Fibroblast of skin of abdomen (primary cell): ENCODE measurements at places on chromosomes 7 and 10.

GRCh38 chr10:81315026-81315425, 560.0 kb upstream of the NRG3 start:
- DNase-seq, result no peak

GRCh38 chr10:25047591-25048301, 31.3 kb downstream of the THNSL1 start:
- peak; percentile 75 for DNase-seq

- DNase-seq, result no peak
These were observed 138.1 kb upstream of the CHST15 start for GRCh38 chr10:124231168-124232155.

GRCh38 chr7:157926107-157926506, 589.3 kb downstream of the DNAJB6 start:
- no peak for DNase-seq

- no peak for DNase-seq
These were observed 11.5 kb downstream of the PPIF start for GRCh38 chr10:79358811-79359210.

GRCh38 chr10:130360826-130361311, 224.7 kb downstream of the GLRX3 start:
- DNase-seq, result no peak

DNA sequence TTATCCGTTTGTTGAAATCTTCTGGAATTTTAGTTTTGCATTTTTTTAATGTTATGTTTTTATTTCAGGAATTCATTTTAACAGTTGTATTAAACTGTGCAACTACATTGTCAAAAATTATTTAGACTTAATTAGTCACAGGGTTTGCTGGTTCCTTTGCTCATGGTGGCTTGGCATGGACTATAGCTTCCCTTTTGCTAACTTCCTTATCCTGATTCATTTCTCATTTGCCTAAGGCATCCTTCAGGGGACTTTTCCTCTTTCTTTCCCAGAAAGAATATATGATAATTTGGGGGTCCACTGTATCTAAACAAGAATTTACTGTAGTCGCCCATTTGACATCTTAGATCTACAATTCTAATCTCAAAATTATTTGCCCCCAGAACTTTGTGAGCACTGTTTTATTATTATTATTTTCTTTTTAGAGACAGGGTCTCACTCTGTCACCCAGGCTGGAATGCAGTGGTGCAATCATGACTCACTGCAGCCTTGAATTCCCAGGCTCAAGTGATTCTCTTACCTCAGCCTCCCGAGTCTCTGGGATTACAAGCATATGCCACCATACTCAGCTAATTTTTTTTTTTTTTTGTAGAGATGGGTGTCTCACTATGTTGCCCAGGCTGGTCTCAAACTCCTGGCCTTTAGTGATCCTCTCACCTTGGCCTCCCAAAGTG, 13.9 kb downstream of the FIGNL1 start:
- peak; percentile 69 for DNase-seq

DNA sequence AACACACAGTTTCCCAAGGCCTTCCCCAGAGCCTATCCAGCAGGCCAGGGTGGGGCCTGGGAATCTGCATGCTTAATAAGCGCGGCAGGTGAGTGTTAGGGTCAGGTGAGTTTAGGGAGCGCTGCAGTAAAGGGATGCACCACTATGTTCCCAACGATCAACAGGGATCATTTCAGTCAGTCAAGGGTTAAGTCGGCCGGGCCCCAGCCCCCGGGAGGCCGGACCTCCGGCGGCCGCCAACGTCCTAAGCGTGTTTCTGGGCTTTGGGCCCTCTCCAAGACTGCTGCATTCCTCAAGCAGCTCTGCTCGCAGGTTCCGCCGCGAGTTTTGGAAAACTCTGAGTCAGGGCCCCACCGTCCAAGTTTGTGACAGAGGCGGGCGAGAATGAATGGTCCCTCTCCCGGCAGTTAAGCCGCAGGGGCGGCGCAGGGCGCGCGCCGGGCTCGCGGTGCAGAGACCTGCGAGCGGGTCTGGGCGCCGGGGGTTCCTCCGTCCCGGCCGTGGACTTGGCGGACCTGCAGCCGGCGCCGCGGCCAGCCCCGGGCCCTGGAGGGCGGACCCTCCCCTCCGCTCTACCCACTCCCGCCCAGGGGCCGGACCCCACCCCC, 81.6 kb downstream of the ARHGAP22 start:
- DNase-seq, result peak; percentile 96

- DNase-seq, result peak; percentile 95
These were observed 10.7 kb downstream of the PSAP start for GRCh38 chr10:71840177-71840957.

DNA sequence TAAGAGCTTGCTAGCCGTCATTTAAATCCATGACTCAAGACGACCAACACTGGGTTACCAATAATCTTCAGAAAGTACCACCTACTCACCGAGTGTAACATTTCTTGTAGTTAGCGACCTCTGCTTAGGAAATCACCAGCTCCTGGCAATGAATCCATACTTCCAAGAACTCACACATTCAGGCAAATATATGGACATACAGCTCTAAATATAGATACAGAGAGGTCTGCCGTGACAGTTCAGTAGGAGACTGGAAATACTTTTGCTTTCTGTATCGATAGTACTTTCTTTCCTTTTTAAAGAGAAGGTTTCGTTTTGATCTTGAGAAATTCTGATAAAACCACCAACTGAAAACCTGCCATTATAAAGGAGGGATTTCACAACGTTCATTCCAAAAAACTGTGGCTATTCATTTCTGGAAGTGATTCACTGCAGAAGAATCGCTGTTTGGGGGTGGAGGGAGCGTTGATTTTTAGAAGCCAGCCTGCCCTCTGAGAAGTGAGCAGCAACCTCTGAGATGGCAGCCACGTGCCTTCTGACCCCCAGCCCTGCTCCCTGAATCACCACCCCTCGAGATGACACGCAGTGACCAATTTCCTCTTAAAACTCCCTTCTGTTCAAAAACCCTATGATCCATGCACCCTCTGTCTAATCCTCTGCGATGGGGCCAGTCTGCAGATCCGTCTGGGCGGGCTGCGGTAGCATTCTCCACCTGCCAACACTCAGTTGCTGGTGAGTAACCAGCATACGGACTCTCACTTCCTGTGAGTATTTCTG, 179.0 kb upstream of the KLF14 start:
- peak; percentile 99 for DNase-seq

DNA sequence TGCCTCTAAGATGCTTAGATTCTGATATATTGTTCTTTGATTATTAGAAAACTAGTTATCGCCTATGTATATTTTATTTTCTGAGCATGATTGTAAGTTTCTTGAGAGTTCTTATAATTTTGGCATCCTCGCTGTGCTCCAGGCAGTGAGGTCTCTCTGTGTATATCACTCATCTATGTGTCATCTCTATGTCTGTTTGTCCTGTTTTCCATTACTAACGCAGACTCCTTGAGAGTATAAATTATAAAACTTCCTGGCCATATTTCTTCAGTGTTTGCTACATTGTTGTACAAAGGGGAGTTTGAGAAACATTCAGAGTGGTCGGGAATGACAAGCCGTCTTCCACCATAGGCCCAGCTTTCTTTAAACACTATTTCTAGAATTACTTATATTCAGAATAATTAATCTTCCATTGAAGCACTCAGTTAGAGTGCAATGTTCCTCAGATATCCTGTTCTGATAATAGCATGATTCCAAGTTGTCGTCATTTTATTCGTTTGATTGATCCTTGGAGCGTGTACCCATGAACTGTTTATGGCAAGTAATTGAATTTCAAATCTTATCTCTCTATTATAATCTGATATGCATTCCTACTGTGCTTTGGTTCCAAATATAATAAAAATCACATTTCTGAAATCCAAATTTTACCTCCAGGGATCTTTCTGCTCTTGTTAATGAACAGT, 206.6 kb downstream of the BAMBI start:
- DNase-seq, result no peak
